ENCODE measurements at places on chromosomes 5 and 9.

DNA sequence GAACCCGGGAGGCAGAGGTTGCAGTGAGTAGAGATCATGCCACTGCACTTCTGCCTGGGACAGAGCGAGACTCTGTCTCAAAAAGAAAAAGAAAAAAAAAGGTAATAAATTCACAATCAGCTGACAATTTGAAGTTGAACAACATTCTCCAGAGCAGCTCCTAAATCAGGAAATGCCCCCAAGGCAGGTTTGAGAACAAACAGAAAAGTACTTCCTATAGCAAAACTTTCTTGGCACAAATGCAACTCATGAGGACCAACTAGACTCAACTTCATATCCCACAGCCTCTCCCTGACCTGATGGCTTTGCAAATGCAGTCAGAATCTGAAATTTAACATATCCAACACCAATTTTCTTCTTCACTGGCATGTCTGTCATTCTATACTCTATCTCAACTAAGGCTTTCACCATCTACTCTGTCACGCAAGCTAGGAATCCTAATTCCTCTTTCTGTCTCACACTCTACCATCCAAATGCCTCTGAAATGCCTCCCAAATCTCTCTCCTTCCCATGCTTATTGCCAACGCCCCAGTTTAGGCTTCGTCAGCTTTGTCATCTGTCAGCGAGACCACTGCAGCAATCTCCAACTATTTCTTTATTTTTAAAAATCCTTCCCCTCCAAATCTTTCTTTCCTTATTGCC is 113.3 kb downstream of the MAPKAP1 start:
- DNase-seq = no peak

DNA sequence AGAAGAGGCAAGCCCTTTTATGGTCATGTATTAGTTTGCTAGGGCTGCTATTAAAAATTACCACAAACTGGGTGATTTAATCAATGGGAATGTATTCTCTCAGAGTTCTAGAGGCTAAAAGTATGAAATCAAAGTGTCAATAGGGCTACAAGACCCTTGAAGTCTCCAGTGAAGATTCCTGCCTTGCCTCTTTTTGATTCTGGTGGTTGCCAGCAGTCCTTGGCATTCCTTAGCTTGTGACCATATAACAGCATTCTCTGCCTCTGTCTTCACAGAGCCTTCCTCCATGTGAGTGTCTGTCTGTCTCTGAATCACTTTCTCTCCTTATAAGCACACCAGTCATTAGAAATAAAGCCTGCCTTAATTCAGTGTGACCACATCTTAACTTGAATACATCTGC is 282.7 kb downstream of the KCNN2 start:
- no peak for DNase-seq

GRCh38 chr5:80034962-80035821 is at the start of gene THBS4:
Gene THBS4 (plus strand): TSS chr5:80035348. CDS start chr5:80035538, 190 bp downstream.
- DNase-seq = peak; percentile 15

DNA sequence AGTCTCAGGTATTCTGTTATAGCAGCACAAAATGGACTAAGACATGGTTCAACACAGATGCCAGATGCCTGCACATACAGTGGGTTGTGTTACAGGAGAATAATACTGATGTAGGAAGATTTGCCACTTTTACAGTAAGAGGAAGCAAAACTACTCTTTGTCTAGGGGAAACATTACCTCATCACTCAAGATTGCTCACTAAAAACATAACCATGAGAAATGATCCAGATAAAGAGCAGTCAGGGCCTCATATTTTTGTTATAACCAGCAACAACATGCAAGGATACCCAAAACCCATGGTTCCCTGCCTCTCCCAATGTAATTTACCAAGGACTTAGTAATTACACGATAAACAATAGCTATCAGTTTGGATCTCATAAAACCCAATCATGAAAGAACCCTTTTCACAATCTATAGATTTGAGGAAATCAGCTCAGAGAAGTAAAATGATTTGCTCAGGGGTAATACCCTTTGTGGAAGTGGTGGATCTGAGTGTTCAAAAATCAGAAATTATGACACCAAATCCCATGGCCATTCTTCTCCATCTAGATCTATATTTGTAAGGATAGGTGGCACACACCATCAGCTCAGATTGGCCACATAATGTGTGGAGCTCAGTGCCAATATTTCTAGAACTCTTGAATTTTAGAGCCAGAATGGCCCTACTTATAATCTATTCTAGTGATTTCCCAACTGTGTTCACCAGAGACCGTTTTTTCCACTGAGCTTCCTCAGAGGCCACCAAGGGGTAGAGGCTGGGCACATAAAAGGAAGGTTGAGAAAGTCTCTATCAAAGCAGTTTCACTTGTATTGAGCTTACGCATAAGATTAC is 27.8 kb downstream of the DPYSL3 start:
- no peak for DNase-seq

- DNase-seq = no peak
These were observed 6.9 kb downstream of the GM2A start for GRCh38 chr5:151259931-151260330.

DNA sequence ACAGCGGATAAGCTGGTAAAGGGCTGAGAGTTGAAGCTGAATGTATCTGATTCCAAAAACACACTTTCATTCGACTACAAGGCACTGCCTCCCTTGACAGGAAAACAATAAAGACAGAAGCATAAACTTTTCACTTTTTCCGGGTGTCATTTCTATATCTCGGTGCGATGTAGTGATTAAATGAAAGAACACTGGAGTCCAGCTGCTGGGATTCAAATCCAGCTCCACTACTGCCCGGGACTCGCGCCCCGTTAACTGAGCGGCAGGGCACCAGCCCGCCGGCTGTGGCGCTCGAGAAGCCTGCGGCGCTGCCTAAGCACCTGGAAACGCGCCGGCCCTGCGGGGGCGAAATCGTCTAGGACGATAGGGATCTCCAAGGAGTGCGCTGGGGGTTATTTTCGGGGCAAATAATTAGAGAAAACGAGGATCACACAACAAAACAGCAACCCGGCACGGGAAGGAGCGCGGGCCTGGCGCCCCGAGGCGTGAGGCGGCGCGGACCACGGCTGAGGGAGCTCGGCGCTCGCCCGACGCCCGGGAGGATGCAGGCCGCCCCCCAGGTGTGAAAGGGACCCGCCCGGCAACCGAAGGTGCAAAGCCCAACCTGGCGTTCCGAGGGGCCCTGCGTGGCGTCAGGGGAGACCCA is 837 bp downstream of the UIMC1 start:
- DNase-seq = peak; percentile 65

DNA sequence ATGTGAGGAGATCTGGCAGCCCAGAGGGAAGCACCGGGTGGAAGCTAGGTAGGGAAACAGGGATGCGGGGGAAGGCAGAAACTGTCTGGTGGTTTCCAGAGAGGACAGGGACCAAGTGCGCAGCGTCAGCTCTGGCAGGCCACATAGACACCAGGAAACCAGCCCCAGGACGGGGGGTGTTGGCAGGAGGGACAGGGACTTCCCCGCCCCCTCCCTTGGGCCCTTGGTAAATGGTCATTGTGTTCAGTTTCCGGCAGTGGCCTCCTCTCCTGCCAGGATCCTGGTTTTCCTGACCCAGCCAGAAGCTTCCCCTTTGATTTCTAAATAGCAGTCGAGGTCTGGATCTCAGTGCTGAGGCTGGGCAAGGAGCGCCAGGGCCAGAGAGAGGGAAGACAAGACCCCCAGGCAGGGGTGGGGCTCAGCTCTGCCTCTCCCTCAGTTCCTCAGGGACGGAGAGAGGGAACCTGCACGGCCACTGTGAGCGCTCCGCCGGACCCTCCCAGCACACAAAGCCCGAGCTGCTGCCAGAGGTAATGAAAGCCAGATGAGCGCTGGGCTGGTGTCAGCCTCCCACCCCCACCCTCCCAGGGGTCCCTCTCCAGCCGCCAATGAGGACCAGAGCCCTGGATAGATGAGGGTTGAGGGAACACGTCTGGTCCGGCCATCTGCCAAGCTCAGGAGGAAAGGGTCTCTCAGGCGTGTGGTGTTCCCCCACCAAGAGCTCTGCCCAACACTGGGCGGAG is 1.8 kb downstream of the RALGDS start:
- DNase-seq = no peak

GRCh38 chr9:2134391-2134790 is 119.2 kb downstream of the SMARCA2 start:
- DNase-seq = no peak

- no peak for DNase-seq
These were observed 50.6 kb downstream of the PCSK5 start for GRCh38 chr9:75941066-75941465.

DNA sequence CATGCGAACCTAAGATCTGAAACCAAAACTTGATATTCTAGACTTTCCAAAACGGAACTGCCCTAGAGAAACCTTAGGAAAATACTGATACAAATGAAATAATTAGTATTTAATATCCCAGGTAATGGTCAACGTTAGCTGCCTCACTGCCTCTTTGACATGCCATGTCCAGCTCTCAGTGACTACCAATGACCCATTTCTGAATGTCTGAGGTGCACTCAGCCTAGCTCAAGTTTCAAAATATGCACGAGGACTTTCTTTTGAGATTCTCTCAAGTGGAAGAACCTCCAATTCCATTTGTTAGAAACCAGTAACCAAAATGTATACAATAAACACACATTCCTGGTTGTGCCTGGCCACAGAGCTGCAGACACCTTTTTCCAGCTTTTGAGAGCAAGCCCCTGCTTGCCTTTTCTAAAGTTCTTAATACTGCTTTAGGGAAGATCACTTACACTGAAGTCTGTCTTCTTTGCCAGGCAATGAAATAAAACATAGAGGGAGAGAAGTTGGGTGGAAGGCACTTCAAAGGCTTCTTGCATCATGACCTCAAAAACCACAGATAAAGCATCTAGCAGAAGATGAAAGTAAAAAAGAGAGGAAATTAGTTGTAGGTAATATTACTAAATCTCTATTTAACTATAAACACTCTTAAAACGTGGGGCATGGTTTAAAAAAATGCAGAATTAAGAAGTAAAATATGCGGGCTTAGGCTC is 87.9 kb downstream of the MRPS27 start:
- DNase-seq = no peak

- no peak for DNase-seq
These were observed 22.8 kb downstream of the EXOC3 start for GRCh38 chr5:465591-466403.
